ENCODE measurements at places on chromosomes 4 and X. TPM values are rescaled to one million over a fixed set of nuclear protein-coding genes. Genes with fewer than 3 reads are reported as not detected.

DNA sequence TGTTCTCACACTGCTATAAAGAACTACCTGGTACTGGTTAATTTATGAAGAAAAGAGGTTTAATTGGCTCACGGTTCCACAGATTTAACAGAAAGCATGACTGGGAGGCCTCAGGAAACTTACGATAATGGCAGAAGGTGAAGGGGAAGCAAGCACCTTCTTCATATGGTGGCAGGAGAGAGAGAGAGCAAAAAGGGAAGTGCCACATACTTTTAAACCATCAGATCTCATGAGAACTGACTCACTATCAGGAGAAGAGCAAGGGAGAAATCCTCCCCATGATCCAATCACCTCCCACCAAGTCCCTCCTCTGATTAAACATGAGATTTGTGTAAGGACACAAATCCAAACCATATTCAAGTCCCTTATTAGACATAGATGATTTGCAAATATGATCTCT is 12.3 kb upstream of the RAP2C start:
- no peak overlapping the region for H3K27ac ChIP-seq
- H3K27me3 ChIP-seq: no peaks in the 10 kb centered on the region
- H3K4me3 ChIP-seq: no peak overlapping the region
- no peaks in the 10 kb centered on the region for H3K36me3 ChIP-seq

DNA sequence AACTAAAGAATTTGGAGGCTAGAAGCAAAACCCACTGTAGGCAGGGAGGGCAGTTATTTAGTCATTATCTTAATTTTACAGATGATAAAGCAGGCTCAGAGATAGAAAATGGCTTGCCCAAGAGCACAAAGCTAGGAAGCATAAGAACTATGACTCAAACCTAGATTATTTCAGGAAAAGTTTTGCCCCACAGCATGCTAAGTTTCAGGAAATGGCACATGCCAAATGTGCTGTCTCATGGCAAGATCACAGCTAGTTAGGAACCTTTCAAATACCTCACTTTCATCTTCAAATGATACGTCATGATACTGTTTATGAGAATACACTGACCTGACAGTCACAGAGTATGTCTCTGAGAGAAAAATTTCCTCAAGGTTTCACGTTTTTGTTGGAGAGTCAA is 78.5 kb upstream of the SPANXC start:
- no peaks in the 10 kb centered on the region for H3K4me1 ChIP-seq
- H3K27ac ChIP-seq: no peak overlapping the region
- DNase-seq: no peak
- H3K4me3 ChIP-seq: no peak overlapping the region

The CENPVL2 gene
- not detected for total RNA-seq

The NEIL3 gene
- 0.15 TPM for total RNA-seq

DNA sequence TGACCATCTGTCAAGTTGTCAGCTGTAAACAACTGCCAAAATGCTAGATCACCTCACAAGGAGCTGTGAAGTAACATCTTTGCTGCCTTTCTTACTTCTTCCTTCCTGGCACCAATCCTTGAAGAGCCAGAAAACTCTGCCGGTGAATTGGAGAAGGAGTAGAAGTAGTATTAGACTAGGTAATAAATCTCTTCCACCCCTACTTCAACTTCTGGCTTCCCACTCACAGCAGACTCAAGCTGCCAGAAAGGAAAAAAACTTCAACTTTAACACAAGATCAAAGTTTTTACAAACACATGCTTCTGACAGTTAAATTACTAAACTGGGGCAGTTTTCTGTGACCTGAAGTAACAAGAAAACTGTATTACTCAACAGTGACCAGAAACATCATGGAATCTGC is 164.7 kb upstream of the SLC7A11 start:
- DNase-seq: no peak
- no peak overlapping the region for H3K27ac ChIP-seq
- H3K4me1 ChIP-seq: no peaks in the 10 kb centered on the region
- H3K27me3 ChIP-seq: no peaks in the 10 kb centered on the region
- H3K4me3 ChIP-seq: no peak overlapping the region

DNA sequence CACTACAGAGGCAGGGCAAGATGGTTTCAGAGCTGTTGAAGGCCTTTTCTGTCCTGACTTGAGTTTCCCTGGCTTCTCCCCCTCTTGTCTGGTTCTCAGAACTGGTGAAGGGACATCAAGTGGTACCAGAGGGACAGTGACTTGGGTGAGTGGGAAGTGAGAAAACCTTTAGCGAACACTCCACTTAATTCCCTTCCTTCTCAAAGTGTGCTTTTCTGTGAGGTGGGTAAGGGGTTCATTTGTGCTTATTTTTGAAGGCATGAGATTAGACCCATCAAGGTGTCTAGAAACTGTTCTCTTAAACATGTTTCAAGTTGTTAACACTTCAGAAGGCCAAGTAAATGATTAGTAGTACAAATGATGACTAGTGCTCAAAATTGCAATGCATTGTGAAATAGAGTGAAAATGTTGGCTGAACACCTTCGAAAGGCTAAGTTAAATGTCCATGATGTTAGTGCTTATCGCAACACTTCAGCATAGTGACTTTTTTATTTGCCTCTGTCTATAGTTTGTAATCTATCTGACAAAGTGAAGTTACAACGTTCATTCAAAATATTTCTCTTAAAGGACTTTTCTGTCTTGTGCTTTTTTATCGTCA is 2.8 kb downstream of the AREG start:
- H3K27ac ChIP-seq: no peak overlapping the region
- H3K27me3 ChIP-seq: no peaks in the 10 kb centered on the region
- H3K4me3 ChIP-seq: no peak overlapping the region
- no peaks in the 10 kb centered on the region for H3K36me3 ChIP-seq
- peaks cover 10% of the 10 kb centered on the region for H3K4me1 ChIP-seq

The ATP8A1 gene
- total RNA-seq: 33.5 TPM

The PPP4R3C gene
- total RNA-seq: not detected

DNA sequence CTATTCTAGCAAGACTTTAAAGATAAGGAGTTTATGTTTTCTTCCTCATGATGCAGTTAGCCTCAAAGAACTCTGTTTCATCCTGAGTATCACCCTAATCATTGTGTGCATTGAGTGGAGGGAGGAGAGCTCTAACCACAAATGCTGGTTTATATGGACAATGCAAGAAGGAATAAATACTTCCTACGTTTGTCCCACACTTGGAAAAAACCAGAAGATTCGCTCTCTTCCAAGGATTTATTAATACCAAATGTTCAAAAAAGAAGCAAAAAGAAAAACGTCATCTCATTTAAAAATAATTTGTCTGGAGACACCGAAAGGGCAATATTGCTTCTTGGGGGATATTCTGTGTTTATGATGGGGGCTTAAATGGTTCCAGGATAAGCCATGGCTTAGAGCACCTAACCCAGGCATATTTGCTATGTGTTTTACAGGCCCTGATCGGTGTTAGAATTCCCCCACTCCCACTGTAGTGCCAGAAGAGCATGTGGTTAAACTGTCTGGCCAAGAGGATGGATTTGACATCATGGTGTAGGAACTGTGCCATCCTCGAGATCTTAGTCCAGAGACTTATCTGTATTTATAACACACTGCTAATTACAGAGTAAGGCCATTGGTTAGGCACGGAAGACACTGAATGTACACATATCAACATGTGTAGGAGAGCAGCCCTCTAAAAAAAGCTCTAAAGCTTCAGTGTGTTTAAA is 227.2 kb downstream of the ANK2 start:
- no peaks in the 10 kb centered on the region for H3K27me3 ChIP-seq
- H3K27ac ChIP-seq: no peak overlapping the region
- H3K4me3 ChIP-seq: no peak overlapping the region
- DNase-seq: no peak
- H3K36me3 ChIP-seq: no peaks in the 10 kb centered on the region

GRCh38 chrX:19640693-19641374 is 125.5 kb upstream of the MAP3K15 start:
- peaks cover 9% of the 10 kb centered on the region for H3K36me3 ChIP-seq
- no peaks in the 10 kb centered on the region for H3K27me3 ChIP-seq
- H3K4me1 ChIP-seq: peaks cover 15% of the 10 kb centered on the region

GRCh38 chr4:170395773-170396172 is 306.0 kb upstream of the AADAT start:
- H3K4me3 ChIP-seq: no peak overlapping the region
- H3K27ac ChIP-seq: no peak overlapping the region
- H3K27me3 ChIP-seq: no peaks in the 10 kb centered on the region
- H3K36me3 ChIP-seq: no peaks in the 10 kb centered on the region

DNA sequence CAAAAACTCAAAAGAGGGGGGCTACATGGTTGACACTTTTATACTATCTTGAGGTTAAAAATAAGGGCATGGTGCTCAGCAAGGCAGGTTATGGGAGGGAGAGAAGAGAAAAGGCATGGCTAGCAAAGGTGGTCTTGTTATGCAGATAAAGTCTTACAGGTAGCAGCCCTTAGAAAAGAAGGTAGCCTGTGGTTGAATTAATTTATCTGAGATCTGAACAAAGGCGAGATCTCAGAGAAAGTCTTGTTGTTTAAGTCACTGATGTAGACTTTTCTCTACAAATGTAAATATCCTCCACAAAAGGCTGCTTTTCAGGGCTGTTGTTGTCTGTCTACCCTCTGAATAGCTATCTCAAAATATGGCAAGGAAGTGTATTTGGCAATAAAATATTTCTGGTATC is 1250.4 kb downstream of the PCDH18 start:
- no peak overlapping the region for H3K27ac ChIP-seq
- H3K36me3 ChIP-seq: no peaks in the 10 kb centered on the region
- no peaks in the 10 kb centered on the region for H3K4me1 ChIP-seq
- no peak for DNase-seq
- no peak overlapping the region for H3K4me3 ChIP-seq

All from CD4-positive, alpha-beta memory T cell (primary cell).